ENCODE measurements at places on chromosomes 5 and 9. TPM values are rescaled to one million over a fixed set of nuclear protein-coding genes. Genes with fewer than 3 reads are reported as not detected.

GRCh38 chr9:137046088-137046787 is at the start of gene NPDC1:
NPDC1 (minus strand) TSS chr9:137046177; CDS start chr9:137045989, 188 bp downstream.
- DNase-seq, result peak; percentile 87

PCDHGA6 gene
- total RNA-seq, result 5.8 TPM

GRCh38 chr9:79756414-79756813 is 184.6 kb downstream of the TLE4 start:
- no peak for DNase-seq

- no peak for DNase-seq
These were observed 61.4 kb upstream of the AFAP1L1 start for GRCh38 chr5:149210225-149210624.

- DNase-seq, result no peak
These were observed 466.1 kb downstream of the TLR4 start for GRCh38 chr9:118170032-118170955.

DNA sequence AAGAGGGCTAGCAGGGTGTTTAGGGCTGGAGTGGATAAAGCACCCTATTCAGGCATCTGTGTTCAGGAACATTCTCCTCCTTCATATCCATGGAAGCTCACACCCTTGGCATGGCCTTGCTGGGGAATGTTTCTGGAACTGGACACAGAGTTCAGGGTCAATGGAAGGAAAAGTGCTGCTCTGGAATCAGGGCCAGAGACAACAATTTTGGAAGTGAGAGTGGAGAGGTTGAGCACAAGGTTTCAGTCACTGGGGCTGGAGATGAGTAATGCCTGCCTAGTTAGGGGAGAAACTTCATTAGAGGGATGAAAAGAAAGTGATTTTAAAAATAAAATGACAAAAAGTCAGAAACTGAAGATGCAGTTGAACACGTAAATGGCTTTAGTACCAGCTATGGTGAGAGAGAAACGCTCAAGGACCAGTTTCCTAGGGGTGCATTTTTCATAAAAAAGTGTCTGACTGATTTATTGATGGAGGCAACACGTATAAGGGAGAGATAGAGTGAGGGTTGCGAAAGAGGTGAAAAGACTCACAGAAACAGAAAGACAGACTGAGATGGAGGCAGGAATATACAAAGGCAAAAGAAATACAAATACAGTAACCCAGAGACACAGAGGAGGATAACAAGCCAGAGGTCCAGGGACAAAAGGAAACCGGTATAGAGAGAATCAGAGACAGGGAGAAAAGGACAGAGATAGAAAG is 8.0 kb upstream of the TNFSF15 start:
- DNase-seq, result no peak

DNA sequence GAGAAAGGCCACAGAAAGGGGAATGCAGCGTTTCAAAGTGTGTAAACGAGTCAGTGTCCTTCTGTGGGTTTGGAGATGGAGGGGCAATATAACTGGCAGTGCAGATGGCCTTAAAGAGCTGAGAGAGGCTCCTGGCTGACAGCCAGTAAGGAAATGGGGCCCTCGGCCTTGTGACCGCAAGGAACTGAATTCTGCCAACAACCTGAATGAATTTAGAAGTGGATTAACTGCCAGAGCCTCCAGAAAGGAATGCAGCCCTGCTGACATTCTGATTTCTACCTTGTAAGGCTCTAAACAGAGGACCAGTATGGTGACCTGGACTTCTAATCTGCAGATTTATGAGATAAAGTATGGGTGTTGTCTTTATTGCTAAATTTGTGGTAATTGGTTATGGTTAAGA is 17.5 kb upstream of the NREP start:
- DNase-seq, result no peak

FOXD4L5 gene
- not detected for total RNA-seq

DNA sequence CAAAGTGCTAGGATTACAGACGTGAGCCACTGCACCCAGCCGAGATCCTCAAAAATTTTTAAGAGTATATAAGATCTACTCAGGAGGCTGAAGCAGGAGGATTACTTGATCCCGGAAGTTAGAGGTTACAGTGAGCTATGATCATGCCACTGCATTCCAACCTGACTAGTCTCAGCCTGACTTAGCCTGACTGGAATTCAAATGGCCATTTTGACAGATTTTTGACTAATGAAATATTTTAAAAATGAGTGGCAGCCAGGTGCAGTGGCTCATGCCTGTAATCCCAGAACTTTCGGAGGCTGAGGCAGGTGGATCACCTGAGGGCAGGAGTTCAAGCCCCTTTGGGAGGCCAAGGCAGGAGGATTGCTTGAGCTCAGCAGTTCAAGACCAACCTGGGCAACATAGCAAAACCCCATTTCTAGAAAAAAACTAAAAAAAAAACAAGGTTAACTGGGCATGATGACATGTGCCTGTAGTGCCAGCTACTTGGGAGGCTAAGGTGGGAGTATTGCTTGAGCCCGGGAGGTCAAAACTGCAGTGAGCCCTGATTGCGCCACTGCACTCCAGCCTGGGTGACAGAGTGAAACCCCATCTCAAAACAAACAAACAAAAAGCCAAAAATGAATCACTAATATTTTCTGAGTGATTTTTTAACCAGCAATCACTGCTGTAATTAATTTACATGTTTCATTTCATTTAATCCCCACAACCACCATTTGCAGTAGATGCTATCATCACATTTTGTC is 16.6 kb downstream of the ATOX1 start:
- no peak for DNase-seq

STK32A gene
- 9.1 TPM for total RNA-seq

DNA sequence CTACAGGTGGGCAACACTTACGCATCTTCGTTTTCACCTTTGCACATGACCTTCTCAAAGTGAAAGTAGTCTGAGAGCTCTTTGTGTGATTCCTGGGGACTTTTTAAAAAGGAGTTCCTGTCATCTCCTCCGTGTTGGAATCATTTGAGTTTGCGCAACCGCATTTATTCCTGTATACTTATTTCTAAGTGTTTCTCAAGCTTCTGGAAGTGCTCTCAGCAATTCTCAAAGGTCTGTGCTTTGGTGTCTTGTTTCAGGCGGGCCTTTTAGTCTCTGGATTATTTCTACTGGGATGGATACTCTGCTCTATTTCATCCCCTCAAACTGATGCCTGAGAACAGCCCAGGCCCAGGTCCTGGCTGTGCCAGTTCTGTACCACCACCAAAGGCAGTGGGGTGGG is 226.5 kb upstream of the TUT7 start:
- DNase-seq, result peak; percentile 73

DNA sequence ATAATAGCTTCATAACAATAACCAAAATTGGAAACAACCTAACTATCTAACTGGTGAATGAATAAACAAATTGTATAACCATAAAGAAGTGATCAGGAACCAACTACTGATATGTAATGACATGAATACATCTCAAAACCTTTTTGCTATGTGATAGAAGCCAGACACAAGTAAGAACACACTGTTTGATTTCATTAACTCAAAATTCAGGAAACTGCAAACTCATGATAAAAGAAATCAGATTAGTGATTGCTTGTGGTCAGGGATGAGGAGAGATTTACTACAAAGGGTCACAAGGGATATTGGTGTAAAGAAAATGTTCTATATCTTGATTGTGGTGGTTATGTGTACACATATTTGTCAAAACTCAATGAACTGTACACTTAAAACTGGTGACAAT is 22.6 kb upstream of the BRINP1 start:
- no peak for DNase-seq

- no peak for DNase-seq
These were observed 81.0 kb upstream of the TRIO start for GRCh38 chr5:14062178-14062577.

RNF38 gene
- total RNA-seq, result 48.7 TPM

GRCh38 chr9:97698865-97699264 is 1.7 kb upstream of the XPA start:
- DNase-seq, result no peak

GRCh38 chr9:113772121-113772810 is 103.8 kb upstream of the ZNF618 start:
- no peak for DNase-seq

GRCh38 chr9:25381141-25381540 is 297.1 kb downstream of the TUSC1 start:
- no peak for DNase-seq

SHISAL2B gene
- total RNA-seq, result not detected

GRCh38 chr9:72864327-72864726 is 88.5 kb downstream of the ALDH1A1 start:
- no peak for DNase-seq

WDR38 gene
- total RNA-seq, result not detected

ZNF366 gene
- 1.8 TPM for total RNA-seq

DNA sequence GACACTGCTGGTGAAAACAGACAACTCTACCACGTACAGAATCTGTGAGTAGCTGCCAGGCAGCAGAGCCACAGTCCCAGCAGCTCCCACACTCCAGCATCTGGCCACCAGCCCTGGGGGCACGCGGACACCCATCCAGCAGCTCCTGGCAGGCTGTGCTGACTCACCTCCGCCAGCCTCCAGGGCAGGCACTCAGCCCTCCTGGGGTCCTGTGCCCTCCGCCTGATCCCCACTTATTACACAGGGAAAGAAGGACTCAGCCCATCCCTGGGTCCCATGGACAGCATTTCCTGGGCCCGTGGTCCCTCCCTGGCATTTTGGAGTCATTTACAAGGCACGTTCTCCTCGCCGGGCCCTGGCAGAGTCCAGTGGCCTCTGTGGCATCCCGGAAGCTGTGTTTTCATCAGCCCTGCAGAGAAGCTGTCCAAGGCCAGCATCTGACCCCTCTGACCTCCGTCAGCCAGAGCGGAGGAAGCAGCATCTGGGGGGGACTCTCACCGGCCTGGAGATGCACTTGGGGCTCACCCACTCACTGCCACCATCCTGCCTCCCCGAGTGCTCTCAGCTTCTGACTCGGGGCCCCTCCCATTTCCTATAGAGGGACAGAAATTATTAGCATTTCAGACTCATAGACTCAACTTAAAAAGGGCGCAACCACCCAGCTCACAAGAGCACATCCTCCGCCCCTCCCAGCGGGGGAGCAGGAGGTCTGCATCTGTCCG is 21.6 kb downstream of the PAEP start:
- no peak for DNase-seq

DRD1 gene
- not detected for total RNA-seq

DOK3 gene
- total RNA-seq, result 7.1 TPM

DNA sequence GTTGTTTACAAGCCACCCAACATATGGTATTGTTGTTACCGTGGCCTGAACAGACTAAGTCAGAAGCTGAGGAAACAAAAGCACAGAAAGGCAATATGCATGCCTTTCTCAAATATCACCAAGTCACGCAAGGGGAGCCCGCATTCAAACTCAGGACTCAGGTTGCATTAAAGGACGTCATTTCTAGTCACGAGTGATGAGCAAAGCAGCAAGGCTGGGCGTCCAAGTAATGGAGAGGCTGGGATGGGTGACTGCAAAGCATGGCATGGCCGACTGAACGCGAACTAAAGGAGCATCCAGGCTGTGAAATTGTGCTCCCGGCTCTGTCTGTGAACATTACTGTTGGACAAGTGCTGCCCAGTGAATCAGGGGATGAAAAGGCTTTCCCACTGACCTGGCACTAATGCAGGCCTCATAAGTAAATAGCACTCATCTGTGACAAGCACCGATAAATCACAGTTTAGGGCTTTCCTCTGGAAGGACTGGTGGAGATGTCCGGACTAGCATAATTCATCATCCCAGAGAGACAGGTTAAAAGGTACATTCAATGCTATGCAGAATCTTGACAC is 202.8 kb downstream of the SPOCK1 start:
- DNase-seq, result no peak
